AG08395 (cell line): ENCODE measurements at places on chromosomes 7 and 10.
A peak's percentile ranks its signal among the peaks of the same experiment; 100 is the strongest.

GRCh38 chr7:26186364-26187311 is 13.9 kb downstream of the HNRNPA2B1 start:
- DNase-seq: no peak

DNA sequence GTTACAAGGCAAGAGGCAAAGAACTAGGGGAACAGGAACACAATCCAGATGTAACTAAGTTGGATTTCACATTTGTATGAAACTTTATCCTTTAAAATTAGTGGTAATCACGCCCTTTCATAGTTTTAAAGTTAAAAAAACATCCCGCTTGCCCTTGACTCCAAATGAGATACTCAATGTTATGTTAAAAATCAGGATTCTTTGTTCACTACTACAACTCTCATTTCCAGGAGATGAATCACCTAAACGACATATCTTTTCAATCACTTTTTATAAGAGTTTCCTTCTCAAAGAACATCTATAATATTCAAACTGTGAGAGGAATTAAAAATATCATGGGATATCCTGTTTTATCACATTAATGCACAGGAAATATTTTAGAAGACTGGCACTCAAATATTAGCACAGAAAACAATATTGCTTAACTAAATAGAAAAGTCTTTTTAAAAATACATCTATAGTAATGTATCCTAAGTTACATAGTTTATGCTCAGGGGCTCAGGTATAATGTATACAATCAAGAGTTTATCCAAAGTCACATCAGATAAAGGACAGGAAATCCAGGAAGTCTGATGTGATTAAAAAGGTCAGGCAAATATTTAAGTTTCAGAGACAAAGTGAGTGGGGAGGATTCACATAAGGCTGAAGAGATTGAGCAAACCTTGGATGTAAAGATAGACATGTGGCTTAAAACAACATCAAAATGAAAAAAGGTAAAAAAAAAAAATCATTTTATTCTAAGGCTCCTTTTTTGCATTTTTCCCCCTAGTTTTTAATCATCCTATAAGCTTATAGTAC is 41.9 kb downstream of the CADPS2 start:
- DNase-seq: no peak

DNA sequence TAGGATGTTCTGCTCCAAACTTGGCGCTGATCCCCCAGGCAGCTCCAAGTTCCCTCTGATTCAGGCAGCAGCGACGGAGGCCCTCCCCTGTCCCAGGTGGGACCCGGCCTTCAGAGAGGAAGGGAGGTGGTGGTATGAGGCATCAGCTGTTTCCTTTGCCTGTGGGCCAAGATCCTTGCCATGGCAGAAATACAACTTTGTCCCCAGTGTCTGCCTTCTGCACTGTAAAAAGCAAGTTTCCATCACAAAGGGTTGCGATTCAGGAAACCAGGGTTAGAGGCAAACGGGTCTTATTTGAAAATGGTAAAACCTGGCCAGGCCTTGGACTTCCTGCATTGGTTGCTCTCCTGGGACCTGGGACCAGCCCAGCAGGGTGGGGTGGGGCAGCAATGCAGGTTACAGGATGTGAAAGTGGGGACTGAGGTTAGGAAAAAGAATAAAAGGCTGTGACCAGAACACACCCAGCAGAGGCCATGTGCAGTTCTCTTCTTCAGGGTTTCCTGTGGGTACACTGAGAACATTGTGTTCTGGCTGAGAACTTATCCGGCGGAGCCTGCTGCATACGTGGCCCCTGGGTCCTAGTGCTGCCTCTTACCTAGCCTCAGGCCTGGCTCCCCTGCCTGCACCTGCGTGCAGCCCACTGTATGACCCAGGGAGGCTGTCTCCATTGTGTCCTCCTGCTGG is 25.1 kb upstream of the DDIT4 start:
- no peak for DNase-seq

DNA sequence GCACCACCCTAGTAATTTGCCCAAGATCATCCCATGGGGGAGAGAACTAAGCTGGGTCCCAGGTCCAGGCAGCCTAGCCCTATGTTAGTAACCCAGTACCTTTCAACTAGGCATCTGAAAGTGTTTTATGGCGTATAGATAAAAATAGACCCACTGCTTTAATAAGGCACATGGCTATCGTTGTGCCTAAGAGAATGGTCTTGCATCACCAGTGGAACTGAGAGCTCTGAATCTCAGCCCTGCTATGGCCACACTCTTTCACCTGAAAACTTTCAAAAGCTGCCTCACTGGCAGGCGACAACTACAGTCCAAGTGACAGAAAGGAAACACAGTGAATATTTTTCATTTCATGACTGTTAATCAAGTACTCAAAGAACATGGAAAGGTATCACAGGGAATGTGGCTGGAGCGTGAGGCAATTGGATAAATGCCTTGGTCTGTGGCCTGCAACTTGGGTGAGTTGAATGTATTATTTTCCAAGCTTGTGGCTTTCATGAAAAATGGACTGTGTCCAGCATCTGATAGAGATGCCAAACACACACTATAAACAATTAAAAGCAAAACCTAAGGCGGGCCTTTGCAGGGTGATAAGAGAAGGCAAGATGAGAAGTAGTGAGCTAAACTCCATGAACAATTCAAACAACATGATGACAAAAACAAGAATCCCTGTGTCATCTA is 18.0 kb upstream of the SFMBT2 start:
- DNase-seq: no peak

GRCh38 chr10:106511917-106512316 is 652.6 kb downstream of the SORCS1 start:
- no peak for DNase-seq

- no peak for DNase-seq
Measured at GRCh38 chr7:95411036-95411435, 14.9 kb upstream of the PON3 start.

- no peak for DNase-seq
Measured at GRCh38 chr7:47621979-47622561, 40.2 kb upstream of the TNS3 start.

DNA sequence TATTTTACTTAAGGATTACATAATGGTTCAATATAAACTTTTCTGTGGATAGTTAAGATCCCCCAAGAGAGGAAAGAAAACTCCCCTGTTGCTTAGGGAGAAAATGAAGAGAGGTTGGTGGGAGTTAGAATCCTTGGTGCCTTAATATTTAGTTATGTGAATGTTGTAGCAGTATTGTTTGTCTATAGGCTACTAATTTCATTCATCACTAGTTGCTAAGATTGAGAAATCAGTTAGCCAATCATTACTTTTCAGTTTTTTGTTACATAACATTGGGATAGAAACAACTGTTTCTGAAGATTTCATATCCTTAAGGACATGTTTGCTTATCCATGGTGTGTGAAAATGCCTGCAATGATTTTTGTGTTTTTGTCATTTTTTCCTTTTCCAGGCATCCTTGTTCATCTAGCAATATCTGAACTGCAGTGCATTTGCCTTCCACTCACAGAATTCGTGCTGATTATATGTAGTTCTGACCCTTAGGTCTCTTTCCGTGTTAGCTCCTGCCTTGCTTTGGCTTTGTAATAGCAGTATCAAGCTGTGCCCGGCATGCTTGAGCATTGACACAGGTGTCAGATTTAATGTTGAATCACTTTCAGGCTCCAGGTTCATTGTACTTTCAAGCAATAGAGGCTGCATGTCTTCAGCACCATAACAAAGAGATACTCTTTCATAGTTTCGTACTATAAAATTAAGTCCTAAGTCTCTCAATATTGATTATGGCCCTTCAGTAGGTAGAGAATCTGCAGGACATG is 85.0 kb downstream of the PODXL start:
- DNase-seq: no peak

DNA sequence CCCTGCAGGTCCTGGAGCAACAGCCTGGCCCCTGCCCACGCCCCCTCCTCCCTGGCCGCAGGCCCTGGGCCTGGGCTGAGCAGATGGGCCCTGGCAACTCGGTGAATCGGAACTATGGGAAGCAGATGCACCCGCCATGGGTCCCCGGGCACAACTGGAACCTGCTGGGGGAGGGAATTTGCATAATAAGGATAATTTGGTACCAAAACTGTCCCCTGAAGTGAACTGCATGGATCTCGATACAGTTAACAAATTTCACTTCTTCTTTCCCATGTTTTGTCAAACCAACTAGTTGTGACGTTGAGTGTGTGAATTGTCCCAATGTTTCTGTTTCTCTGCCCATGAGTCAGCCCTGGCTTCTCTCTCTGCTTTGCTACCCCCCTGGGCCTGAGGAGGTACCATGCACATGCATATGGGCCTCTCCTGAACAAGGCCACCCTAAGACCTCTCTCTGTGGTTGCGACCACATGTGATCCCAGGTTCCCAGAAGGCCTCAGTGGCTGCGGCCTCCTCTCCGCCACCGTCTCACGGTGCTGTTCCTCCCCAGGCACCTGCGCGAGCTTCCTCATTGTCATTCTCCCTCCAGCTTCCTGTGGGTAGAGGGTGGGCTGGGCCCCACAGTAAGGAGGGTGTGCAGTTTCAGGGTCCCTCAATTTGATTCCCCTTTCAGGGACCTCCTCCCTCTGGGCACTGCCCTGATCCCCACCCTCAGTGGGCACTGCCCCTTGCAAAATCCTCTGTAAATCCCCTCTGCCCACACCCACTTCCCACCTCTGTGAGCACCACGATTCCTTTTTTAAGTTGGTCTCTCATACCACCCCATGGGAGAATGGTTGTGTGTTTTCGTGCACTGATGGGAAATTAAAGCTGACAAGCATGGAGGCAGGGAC is 40.0 kb downstream of the FIGNL1 start:
- no peak for DNase-seq

DNA sequence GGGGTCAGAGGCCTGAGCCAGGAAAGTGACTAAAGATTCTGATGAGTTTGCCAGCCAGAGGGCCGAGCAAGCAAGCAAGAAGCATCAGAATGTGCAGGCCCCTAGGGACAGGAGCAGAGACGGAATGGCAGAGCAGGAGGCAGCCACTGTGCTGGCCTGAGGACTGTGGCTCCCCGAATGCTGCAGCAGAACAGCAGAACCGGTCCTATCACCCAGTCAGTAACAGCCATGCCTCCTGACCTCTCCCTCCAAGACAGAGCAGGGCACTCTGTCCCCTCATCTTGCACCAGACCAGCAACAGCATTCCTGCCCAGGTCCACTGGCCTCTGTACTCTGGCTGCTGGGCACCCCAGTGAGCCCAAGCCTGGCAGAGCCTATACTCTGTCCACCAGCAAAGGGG is 85.9 kb downstream of the ARHGAP22 start:
- no peak for DNase-seq

GRCh38 chr10:51297438-51297837 is 223.2 kb downstream of the PRKG1 start:
- DNase-seq: peak; percentile 37

- DNase-seq: peak; percentile 58
Measured at GRCh38 chr7:139682136-139683013, 95.4 kb downstream of the HIPK2 start.

DNA sequence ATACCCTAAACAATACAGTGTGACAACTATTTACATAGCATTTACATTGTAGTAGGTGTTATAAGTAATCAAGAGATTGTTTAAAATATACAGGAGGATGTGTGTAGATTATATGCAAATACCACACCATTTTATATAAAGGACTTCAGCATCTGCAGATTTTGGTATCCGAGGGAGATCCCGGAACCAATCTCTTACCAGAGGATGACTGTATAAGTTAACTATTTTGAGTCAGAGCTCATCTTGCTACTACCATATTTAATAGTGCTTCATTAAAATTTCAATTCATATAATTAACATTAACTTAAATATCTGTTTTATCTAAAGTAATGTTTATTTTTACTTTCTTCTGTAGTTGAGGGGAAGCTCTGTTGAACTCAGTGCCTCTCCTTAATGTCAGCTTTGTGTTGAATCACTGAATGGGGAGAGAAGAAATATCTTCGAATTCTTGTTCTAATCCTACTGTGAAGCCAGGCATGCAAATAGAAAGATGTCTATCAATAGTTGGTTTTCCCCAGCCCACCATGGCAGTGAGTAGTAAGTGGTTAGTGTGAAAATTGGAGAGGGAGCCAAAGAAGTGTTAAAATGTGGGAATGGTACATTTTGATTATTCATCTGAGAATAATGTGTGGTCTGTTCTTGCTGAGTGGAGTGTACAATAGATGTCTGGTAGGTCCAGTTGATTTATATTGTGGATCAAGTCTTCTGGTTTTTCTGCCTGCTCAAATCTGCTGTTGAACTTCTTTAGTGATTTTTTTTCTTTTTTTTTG is 90.1 kb upstream of the CYP26C1 start:
- no peak for DNase-seq

DNA sequence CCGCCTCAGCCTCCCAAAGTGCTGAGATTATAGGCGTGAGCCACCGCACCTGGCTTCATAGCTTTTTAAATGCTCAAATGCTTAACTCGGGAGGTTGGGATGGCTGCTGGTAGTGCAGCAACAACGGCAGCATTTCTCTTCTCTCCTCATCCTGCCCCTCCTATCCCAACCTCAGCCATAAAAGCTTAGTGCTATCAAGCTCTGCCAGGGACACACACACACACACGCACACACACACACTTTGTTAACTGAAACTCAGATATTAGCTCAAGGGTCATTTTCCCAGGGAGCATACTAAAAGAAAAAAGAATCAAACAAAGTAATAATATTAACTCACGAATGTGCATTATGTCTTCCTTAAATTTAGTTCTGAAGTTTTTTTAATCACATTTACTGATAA is 63.0 kb upstream of the HPS1 start:
- DNase-seq: no peak

DNA sequence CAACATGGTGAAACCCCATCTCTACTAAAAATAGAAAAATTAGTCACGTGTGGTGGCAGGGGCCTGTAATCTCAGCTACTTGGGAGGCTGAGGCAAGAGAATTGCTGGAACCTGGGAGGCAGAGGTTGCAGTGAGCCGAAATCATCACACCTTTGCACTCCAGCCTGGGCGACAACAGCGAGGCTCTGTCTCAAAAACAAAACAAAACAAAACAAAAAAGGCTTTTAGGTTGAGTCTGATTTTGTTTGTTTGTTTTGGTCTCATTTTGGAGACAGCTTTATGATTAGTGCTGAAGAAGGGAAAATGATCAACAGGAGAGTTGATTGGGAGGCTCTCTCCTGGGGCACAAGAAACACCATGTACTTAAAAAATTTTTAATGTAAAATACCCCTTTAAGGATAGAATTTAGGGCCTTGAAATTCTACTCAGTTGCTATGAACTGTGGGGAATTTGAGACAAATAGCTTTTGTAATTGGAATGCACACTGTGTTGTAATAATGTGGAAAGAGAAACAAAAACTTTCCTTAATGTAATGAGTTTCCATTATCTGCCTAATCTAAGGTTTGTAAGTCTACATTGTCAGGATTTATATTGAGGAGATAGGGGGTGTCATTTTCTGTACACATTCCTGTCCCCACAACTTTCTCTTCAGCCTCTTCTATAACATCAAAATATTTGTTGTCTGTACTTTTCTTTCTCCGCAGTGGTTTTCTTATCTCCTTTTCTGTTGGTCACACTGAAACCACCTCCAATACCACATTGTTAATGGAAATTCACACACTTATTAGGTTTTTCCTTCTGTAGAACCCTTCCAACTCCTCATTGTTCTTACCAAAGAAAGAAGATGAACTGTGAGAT is 41.3 kb downstream of the ARID5B start:
- DNase-seq: peak; percentile 40

GRCh38 chr7:5557920-5558401 is 134.3 kb upstream of the TNRC18 start:
- peak; percentile 56 for DNase-seq
